ENCODE measurements at places on chromosomes 5 and 9.

DNA sequence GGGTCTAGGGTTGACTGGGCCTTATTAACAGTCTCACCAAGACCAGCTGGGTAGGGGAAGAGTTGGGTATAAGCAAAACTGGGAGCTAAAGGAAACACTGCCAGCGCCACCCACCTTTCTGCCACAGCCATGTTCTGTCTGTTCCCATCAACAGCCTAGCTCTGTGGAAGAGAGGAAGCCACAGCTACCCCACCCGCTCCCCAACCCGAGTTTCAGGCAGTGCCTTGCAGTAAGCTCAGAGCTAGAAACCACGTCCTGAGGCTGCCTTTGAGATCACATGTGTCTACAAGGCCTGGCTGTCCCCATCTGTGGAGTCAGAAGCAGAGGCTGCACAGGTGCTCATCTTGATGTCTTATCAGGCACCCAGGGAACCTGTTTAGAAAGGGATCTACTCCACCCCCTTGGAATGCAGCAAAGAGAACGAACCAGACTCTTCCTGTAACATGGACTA lies 15.3 kb downstream of the HNRNPH1 start:
- DNase-seq, result no peak

DNA sequence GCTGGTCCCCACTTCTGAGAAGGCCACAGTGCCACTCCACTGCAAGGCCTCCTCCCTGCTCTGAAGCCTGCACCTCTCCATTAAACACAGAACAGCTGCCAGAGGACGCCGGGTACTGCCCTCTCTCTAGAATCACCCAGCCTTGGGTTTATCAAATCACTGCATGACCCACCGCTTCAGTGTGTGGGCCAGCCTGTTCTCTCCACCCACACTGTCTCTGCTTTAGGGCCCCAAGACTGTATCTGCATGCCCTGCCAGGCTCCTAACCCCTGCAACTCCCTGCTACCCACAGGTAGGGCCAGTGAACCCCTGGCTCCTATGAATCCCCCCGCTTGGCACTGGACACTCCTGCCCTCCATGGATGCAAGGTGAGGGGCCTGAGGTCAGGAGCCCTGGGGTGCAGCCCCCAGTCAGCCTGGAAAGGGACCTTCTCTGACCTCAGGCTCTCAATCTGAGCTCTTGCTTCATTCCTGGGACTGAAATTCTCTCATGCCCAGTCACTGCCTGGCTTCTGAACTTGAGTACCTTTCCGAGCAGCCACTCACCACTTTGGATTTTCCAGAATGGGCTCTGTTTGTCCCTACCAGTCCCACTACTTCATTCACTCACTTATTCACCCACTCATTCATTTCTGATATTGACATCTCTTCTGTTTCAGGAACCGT lies 206.3 kb downstream of the GABBR2 start:
- DNase-seq, result no peak

GRCh38 chr9:124000161-124000783 lies 11.3 kb upstream of the LHX2 start:
- no peak for DNase-seq

DNA sequence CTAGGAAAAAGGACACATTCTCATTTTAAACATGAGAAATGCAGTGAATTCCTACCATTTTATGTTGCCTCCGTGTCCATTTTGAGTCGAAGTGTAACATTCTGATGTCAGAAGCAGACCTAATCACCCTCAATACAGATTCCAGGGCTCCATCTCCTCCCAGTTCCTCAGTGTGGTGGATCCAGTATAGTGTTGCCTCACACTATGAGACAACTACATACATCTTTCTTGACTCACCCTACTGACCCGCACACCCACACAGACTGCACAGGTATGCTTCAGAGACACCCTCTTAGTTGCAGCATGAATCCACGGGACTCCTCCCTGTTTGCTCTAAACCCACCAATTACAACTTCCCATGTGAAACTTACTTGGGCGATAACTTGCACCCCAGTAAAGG lies 564.9 kb downstream of the SEMA5A start:
- DNase-seq, result no peak

DNA sequence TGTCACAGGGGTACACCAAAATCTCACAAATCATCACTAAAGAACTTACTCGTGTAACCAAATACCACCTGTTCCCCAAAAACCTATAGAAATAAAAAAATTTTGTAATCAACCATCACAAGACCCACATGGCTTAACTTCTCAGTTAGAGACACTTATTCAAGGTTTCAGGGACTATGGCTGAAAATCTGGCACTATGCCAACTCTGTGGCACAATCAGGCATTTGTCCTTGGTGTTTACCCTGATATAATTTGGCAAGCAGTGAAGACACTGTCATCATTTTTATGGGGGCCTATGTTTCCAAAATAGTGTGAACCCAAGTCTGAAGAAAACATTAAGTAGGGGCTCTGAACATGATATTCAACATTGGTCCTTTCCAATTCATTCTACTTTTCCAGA lies 59.0 kb downstream of the ZNF622 start:
- DNase-seq, result no peak

- DNase-seq, result no peak
Observed at GRCh38 chr9:121233906-121234831, 32.5 kb upstream of the RAB14 start.

- no peak for DNase-seq
Observed at GRCh38 chr5:177503351-177504085, 6.1 kb downstream of the DOK3 start.

GRCh38 chr5:168706655-168707069 lies 127.5 kb upstream of the PANK3 start:
- DNase-seq, result no peak

DNA sequence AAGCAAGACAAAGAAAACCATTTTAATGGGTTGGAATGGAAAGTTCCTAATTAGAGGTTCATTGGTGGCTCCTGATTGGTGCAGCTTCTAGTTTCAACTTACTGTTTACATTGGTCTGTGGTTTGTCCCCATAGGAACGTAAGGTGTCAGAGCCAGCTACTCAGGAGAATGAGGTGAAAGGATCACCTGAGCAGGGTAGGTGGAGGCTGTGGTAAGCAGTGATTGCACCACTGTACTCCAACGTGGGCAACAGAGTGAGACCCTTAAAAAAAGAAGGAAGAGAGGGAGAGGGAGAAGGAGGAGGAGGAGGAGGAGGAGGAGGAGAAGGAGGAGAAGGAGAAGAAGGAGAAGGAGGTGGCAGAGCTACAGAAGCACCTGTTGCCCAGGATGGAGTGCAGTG lies 30.4 kb downstream of the KCNIP1 start:
- DNase-seq, result no peak

- DNase-seq, result no peak
Observed at GRCh38 chr5:13994621-13995253, 50.2 kb upstream of the DNAH5 start.

DNA sequence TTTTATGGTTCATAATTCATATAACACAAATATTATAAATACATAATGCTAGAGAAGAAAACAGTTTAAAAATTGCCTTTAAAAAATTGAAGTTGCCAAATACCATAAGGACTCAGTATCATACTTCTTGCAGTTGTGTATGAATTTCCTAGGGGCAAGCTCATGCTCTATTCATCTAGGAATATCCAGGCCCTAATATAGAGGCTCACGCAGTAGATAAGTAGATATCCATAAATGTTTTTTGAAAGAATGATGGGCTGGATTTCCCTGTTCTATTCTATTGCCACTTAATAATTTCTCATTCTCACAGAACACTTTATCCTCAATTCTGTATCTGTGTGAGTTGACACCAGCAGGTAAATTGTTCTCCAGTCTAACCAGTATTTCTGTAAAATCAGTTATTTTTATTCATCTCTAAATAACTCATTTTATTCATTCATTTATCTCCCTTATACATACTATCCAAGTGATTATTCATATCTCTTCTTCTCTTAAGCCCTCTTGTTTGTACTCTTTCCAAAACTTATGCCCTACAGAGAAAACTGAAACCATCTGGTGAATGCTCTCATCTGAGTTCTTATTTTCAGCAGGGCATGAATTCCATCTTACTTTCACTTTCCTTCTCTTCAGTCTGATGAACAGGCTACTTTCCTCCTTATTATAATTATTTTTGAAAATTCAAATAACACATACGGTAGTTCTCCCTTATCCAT lies 97.1 kb downstream of the SLC44A1 start:
- no peak for DNase-seq

GRCh38 chr9:33297432-33297831 lies 7.1 kb downstream of the NFX1 start:
- no peak for DNase-seq
